ENCODE measurements at places on chromosomes 1 and 21.
A peak's percentile ranks its signal among the peaks of the same experiment; 100 is the strongest.

GRCh38 chr1:57046462-57046861 is 80.6 kb upstream of the C8B start:
- no peak for DNase-seq

GRCh38 chr1:94816030-94816429 is 4.1 kb upstream of the SLC44A3 start:
- no peak for DNase-seq

- DNase-seq = no peak
These were observed 38.7 kb downstream of the TRIM67 start for GRCh38 chr1:231200388-231201031.

DNA sequence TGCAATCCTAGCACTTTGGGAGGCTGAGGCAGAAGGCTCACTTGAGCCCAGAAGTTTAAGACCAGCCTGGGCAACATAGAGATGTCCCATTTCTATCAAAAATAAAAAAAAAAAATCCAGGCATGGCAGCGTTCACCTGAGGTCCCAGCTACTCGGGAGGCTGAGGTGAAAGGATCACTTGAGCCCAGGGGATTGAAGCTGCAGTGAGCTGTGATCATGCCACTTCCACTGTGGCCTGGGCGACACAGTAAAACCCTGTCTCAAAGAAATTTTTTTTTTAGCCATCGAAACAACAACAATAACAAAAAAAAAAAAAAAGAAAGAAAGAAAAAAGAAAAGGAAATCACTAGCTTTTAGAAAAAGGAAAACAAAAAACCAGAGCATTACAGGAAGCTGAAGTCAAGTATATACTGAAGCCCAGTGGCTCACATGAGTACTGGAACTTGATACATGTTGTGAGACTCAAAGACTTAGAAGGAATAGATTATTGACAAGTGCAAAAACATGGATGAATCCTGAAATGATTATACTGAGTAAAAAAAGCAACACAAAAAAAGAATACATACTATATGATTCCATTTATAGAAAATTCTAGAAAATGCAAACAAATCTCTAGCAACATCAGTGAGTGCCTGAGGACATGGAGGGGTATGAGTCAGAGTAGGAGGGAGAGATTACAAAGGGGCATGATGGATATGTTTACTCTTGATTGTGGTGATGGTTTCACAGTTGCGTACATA is 6.1 kb upstream of the RABGAP1L start:
- no peak for DNase-seq

- peak; percentile 12 for DNase-seq
These were observed 253.2 kb downstream of the CRB1 start for GRCh38 chr1:197521118-197521739.

DNA sequence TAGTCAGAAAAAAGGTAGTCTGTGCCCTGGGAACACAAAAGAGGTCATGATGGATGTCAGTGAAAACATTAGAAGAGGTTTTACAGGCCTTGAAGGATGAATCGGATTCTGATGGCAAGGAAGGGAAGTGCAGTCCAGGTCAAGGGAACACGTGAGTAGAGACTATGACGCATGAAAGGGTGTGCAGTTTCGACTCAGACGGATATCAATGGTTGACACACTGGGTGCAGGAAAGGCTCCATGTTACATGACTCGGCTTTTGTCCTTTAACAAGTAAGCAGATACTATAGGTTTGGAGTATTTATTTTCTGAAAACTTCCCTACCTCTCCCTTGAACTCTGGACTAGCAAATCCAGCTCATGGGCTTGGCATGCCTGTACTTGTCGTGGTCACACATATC is 55.3 kb downstream of the SEC16B start:
- DNase-seq = no peak

DNA sequence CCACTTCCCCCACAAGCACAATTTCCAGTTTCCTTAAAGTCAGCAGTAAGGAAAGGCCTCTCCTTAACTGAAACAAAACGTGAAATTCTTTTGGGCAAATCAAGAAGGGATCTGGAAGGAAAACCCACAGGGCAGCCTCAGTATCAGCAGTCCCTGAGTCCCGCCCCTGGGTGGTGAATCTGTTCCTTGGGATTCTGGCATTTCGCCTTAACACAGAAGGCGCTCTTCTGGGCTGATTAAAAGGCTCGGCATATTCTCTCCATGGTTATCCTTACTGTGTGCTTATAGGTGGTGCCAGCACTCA is 12.2 kb upstream of the RAB4A start:
- DNase-seq = no peak

- peak; percentile 57 for DNase-seq
These were observed 13.6 kb downstream of the FAM177B start for GRCh38 chr1:222750651-222751050.

- no peak for DNase-seq
These were observed 123.2 kb downstream of the DMRTB1 start for GRCh38 chr1:53582211-53583020.

- DNase-seq = no peak
These were observed 130.3 kb downstream of the HIVEP3 start for GRCh38 chr1:41788427-41788826.

GRCh38 chr1:106780806-106781569 is 275.5 kb upstream of the PRMT6 start:
- no peak for DNase-seq

DNA sequence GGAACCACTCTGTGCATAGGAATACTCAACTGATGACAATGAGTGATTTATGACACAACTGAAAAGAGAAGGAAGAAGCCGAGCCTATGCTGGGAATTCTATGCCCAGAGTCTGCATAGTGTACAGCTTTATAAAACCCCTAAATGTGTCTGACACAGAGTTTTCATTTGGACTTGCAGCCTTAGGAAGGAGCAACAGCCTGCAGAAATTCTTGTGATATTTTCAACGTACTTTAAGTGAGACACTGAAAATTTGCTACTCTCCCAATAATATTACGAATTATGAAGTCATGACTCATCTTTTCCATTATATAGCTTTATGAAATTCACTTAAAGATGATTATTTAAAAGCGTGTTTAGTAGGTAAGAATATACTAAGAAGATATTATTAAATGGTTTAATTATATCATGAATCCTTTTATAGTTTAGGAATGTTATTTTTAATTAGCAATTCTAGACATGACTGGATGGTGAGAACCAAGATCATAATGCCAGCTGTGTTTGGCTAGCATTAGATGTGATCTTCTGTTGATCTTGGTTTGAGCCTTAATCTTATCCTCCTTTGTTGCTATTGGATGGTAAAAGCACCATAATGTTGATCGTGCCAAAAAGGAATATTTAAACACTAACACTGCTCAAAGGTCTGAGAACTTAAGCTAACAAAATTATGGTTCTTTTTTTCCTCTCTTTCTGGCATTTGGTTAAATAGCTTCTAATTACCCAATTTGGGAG is 785.1 kb upstream of the ADGRL4 start:
- no peak for DNase-seq

GRCh38 chr1:17842686-17843085 is 87.6 kb downstream of the ACTL8 start:
- DNase-seq = no peak

GRCh38 chr1:81307786-81308185 is 492.9 kb upstream of the ADGRL2 start:
- no peak for DNase-seq

DNA sequence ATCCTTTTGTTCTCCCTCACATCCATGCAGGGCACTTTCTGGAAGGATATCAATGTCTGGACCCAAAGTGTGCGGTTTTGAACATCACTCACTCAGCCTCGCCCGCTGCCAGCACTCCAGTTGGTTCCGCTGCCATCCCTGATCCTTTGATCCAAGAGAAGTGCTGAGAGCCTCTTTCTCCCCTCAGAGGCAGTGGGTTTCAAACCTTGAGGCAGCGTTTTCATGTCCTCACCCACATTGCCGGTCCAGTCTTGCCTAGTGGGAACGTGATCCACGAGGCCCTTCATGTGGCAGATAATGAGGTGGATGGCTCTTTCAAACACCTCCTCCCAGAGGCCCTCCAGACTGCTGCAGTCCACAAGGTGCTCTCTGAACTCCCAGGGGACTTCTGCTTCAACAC is 122.2 kb downstream of the ACTL8 start:
- no peak for DNase-seq

DNA sequence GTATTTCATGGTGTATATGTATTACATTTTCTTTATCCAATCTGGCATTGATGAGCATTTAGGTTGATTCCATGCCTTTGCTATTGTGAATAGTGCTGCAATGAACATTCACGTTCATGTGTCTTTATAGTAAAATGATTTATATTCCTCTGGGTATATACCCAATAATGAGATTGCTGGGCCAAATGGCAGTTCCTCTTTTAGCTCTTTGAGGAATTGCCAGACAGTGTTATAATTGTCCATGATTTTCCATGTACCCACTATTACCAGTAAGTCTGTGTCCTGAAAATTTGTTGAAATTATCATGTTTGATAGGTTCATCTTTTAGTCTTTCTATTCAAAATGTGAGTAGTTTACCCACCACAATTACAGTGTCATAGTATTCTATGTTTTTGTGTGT is 34.4 kb downstream of the SLC9C2 start:
- peak; percentile 33 for DNase-seq

DNA sequence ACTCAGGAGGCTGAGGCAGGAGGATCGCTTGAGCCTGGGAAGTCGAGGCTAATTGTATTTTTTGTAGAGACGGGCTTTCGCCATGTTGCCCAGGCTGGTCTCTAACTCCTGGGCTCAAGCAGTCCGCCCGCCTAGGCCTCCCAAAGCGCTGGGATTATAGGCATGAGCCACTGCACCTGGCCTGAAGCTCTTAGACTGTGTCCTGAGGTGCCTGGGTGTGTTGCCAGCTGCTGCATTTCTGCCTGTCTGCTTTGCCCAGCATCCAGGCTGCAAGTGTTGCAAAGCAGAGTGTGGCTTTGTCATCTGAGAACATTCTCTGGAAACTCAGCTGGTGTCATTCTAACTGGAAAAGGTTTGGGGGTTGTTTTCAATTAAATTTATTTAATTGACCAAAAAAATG is 105.0 kb downstream of the HUNK start:
- no peak for DNase-seq

- peak; percentile 84 for DNase-seq
These were observed 10.0 kb upstream of the MCOLN3 start for GRCh38 chr1:85058311-85058710.

DNA sequence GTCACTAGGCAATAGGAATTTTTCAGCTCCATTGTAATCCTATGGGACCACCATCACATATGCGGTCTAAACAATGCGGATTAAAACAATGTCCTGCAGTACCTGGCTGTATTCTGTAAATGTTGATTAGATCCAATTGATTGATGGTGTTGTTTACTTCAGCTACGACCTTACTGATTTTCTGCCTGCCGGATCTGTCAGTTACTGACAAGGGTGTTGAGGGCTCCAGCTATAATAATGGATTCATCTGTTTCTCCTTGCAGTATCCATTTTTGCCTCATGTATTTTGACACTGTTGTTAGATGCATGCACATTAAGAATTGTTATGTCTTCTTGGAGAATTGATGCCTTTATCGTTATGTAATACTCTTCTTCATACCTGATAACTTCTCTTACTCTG is 39.0 kb downstream of the RAP1A start:
- no peak for DNase-seq

GRCh38 chr1:1528301-1529267 is 11.8 kb downstream of the TMEM240 start:
- DNase-seq = no peak

- peak; percentile 72 for DNase-seq
These were observed 23.8 kb upstream of the LDLRAP1 start for GRCh38 chr1:25519624-25520023.

DNA sequence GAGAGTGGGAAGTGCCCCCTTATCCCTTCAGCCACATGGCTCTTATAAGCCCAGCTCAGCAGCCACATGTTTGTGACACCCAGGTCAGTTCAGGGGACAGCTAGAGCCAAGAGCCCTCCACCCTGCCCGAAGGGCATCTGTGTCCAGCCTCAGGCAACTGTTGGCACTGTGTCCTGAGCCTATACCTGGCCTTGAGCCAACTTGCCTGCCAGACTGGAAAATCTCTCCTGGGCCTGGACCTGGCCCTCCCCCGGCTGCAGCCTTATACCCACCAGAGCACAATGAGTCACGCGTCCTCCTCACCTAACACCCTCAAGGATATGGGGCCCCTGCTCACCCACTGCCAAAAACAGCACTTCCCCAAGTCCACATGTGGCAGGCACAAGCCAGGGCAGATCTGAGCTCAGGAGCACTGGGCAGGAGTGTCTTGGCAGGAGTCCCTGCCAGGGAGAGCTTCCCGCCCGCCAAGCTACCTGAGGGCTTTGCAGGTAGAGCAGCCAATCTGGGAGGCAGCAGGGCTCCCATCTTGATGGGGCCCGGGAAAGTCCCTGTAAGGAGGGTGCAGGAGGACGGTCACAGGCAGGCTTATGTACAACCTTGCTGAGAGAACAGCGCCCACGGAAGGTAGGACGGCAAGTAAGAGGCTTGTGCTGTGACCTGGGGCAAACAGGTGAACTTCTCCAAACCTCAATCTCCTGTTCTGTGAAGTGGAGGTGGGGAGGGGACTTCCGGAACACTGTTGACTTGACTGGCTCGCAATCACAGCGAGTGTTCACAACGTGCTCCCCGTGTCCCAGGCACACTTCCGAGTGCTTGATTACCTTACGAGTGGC is 19.8 kb upstream of the HSPG2 start:
- DNase-seq = no peak

DNA sequence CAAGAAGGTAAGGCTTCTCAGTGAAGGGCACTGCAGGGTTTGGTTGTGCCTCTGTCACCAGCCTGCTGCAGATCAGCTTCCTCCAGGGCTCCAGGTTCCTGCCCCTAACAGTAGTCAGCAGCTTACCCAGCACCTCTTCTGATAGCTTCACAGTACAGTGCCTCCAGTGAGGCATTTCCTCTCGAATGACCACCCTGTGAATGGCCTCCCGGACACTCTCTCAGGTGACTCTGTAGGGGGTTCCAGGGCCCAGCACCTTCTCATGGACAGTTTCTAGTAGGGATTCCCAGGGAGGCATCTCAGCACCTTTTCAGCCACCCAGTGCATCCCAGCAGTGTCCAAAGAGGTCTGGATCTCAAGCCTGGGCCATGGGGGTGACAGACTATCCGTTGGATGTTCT is 28.4 kb downstream of the USP48 start:
- no peak for DNase-seq

DNA sequence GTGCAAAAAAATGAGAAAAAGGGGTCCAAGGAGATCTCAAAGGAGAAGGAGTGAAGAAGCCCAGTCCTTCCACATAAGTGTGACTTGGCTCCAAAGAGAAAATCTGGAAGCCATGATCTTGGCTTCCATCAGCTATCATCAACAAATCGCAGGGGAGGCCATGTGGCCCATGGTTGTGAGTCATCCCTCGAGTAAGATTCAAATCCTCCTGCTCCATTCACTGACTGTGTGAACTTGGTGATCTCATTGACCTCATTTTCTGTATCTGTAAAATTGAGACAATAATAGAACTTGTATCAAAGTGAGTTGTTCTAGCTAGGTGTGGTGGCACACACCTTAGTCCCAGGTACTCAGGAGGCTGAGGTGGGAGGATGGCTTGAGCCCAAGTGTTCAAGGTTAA is 79.1 kb upstream of the OLIG2 start:
- DNase-seq = no peak
